Amniotic epithelial cell (primary cell): ENCODE measurements at places on chromosomes 2 and 18.

DNA sequence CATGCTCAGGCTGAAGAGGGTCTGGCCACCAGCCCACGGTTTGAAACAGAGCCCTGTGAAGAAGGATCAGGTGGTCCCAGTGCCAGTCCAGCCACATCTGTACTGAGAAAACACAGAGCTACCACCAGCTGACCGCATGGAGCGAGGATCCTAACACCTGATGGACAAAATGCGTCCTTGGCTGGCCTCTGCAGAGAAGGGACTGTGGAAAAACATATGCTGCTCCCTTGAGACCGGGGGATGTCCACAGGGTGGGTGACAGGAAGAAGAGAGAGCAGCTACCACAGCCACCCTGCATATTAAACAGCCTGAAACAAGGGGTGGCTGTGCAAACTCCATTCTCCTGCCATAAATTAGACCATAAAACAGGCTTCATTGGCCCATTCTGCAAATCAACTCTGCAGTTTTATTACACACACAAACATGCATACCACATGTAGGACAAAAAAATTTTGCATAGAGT is 137.2 kb downstream of the BCL2 start:
- no peak for DNase-seq

DNA sequence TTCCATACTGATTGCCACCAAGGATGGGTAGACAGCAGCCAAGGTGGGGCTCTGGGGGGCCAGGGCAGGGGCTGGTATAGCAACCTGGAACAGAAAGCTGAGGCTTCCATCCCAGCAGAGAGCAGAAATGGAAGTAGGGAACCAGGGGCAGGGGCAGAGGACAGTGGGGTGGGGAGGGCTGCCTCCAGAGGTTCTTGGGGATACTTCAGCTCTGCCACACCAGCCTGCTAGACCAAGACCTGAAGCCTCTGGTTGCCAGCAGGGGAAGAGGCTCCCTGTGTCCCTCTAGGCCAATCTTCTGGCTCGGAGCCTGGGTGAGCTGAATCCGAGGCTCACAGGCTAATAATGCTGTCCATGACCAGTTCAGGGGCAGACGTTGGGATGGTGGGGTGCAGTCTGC is 329.0 kb downstream of the DYSF start:
- DNase-seq, result no peak

DNA sequence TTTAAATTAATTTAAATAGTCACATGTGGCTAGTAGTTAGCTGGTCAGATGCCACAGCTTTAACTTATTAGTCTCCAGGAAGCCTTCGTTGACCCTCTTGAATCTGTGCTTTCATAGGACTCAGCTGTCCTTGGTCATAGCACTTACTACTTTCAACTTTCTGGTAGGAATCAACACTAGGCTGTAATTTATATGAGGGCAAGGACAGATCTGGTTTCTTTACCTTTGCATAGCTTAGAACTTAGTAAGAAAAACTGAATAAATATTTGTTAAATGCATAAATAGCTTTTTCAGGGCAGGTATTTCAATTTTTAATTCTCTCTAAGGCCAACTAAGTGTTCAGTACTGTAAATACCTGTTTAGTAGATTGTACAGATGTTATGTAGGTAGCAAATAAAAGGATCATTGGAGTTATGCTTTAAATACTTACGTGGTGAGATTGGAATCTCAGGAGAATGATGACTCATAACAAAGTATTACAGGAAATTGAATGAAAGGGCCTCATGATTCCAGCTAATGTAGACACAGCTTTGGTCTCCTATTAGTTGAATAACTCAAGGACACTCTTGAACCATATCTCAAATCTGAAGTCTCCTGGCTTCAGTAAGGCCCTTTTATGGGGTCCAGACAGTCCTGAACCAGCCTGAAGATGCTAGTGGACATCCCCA is 2.6 kb downstream of the CLIP4 start:
- DNase-seq, result peak; percentile 74

GRCh38 chr2:105361102-105361889 is 24.0 kb downstream of the C2orf49 start:
- DNase-seq, result no peak

GRCh38 chr2:98647636-98648035 is 39.2 kb downstream of the UNC50 start:
- DNase-seq, result no peak

- DNase-seq, result peak; percentile 74
These were observed 35.2 kb upstream of the LDLRAD4 start for GRCh38 chr18:13183359-13183758.

DNA sequence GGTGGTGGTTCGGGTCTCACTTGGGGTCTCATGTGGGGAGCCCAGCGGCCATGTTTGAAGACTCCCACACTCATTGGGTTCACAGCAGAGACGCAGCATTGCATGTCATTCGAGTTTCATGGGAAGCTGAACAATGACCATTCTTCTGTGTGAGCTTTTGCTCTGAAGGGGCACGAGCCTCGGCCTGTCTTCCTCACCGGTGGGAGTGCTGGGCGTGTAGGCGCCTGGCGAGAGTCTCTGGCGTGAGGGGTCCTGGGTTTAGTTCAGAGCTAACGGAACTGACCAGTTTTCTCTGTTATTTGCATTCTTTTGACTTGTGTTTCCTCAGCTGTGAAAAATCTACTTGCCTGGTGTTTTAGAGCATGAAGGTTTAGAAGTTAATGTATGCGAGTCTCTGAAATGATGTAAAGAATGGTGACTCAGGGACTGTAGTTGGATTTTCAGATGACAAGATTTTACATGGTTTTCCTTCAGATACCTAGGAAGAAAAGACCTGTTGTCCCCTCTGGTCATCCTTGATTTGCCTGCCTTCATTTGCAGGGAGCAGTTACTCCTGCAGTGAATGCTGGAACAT is 98.1 kb downstream of the ARMC9 start:
- no peak for DNase-seq

DNA sequence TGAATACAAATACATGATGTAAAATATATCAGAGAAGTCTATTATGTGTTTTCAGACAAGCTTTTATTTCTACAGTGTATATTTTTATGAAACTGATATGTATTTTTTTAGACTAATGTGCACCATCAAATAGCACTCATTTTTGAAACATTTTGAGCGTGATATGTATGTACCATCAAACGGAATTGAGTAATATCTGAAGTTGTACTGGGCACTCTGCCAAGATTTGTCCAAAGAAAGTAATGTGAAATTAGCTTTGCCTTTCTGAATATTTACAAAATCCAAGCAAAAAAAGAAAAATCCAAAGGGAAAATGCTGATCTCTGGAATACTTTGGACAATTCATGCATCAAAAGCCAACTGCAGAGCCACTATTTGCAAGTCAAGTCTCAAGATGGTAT is 972.0 kb downstream of the DPP10 start:
- DNase-seq, result peak; percentile 66

- DNase-seq, result no peak
These were observed 980.8 kb downstream of the TSN start for GRCh38 chr2:122736279-122736678.

DNA sequence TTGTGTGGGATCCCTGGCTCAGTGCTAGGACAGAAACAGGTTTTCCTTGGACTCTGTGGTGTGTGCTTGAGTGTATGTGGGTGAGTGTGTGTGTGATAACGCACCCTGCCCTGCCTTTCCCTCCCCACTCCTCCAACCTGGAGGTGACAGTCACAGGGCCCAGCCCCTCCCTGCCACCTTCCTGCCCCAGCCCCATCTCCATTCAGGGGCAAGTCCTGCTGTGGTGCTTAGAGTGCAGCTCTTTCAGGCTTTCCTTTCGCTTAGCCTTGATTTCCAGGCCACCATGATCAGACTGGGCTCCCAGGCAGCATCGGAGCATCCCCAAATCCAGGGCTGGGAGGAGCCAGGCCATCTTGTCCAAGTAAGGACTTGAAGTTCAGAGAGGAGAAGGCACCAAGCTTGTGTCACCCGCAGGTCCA is 185.2 kb downstream of the ZFP36L2 start:
- DNase-seq, result peak; percentile 46

GRCh38 chr2:86627550-86627949 is 3.9 kb upstream of the RNF103 start:
- no peak for DNase-seq

GRCh38 chr18:54254265-54254758 is 15.0 kb upstream of the POLI start:
- peak; percentile 59 for DNase-seq

GRCh38 chr2:8709611-8710010 is 27.8 kb downstream of the ID2 start:
- DNase-seq, result no peak

DNA sequence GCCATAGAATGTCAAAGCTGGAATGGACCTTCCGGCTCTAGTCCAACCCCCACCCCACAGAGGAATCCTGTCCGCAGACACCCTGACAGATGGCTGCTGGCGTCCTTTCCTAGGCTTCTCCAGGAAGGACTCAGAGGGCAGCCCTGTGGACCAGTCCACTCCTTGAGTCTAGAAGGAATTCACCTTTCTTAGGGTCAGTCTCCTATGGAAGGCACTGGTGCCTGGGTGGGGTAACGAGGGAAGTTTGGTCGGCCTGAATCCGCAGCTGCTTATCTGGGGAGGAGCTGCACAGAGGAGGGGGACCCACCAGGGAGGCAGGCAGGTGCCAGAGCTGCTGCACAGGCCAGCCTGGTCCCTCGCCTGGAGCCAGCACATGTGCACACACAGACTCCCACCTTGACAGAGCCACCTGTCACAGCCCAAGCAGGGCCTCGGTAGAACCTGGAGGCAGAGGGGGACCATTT is 2.5 kb downstream of the DNMT3A start:
- DNase-seq, result no peak

GRCh38 chr2:202436626-202437025 is 60.5 kb downstream of the BMPR2 start:
- no peak for DNase-seq
